NCI-H2081 (cell line): ENCODE measurements at places on chromosomes 1 and 21.
A peak's percentile ranks its signal among the peaks of the same experiment; 100 is the strongest.

DNA sequence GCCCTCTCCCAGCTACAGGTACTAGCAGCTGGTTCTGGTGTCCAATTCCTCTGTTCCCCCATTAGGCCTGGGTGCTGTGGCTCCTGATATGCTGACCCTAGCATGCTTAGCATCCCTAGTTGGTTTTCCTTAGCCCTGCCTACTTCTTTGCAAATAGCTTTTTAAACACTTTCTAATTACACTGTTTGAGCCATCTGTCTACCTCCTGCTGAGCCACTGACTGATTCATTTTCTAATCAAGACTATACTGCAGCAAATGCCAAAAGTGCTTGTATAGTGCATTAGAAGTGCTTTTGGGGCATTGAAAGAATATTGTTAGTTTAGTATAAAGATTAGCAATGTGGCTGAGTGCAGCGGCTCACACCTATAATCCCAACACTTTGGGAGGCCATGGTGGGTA, 36.3 kb downstream of the ERICH3 start:
- peak; percentile 31 for DNase-seq

GRCh38 chr1:156912861-156913808, 7.3 kb upstream of the LRRC71 start:
- DNase-seq, result no peak

- peak; percentile 39 for DNase-seq
Observed at GRCh38 chr1:68954841-68955240, 458.0 kb upstream of the DEPDC1 start.

DNA sequence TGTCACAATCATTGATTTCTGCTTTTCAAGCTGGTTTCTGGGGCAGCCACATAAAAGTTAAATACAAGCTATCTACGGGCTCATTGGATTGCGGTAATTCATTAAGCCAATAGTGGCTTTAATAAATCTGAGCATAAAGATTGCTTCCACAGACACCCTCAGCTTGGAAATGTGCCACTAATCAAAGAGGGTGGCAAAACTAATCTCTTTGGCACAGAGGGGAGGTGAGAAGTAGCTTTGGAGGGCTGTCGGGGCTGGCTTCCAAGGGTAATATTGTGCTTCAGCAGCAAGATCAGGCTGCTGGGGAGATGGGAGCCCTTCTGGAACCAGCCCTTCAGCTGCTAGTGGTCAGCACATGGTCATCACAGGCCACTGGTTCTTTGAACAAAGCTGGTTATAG, 21.2 kb upstream of the KAZN start:
- no peak for DNase-seq
